Forelimb muscle (tissue), 1 donor: ENCODE measurements at places on chromosomes 7 and 10.
A peak's percentile ranks its signal among the peaks of the same experiment; 100 is the strongest.

DNA sequence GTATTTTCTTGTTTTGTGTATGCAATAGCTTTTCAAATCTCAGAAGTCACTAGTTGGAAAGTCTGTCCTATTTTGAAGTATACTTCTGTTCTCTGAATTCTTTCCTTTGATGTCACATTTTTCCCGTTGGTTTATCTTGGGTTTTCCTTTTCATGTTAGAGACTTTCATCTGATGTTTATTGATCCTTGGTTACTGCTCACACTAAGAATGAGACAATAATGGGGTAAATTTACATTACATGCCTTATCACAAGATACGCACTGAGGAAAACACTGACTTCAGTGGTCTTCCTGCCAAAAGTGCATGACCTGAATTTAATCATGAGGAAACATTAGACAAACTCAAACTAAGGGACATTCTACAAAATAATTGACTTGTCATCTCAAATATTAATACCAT is 63.5 kb upstream of the C1GALT1 start:
- DNase-seq: no peak

GRCh38 chr10:84335516-84335915 is 7.1 kb downstream of the CCSER2 start:
- no peak for DNase-seq

GRCh38 chr7:12713625-12714378 is 26.4 kb downstream of the ARL4A start:
- no peak for DNase-seq

DNA sequence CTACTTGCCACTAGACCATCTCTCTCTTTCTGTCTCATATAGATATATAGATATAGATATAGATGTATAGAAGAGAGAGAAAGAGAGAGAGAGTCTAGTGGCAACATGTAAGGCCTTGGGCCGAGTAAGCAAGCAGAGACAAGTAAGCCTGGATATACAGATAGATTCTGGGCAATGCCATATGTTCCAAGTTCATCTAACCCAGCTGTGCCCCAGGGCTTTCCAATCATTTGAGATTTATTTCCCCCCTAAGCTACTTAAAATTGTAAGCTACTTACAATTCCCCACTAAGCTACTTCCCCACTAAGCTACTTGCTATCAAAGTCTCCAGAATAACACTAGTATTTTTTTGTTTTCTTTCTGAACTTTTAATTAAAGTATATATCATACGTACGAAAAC is 1094.1 kb downstream of the DNAJB9 start:
- DNase-seq: no peak

DNA sequence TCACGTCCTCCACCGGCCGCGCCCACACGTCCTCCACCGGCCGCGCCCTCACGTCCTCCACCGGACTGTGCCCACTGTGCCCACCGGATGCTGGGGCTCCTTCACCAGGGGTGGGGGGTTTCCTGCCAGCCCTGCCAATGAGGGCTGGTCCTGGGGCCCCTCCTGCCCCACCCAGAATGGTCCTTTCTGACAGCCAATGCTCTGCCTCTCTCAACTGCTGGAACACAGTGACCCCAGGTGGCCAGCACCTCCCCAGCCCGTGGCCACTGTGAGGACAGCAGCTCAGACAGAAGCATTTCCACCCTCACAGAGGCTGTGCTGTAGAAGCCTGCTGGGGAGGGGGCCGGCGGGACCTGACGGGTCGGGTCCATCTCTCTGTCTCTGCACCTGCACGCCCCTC is 90.1 kb upstream of the DNAAF5 start:
- DNase-seq: no peak

DNA sequence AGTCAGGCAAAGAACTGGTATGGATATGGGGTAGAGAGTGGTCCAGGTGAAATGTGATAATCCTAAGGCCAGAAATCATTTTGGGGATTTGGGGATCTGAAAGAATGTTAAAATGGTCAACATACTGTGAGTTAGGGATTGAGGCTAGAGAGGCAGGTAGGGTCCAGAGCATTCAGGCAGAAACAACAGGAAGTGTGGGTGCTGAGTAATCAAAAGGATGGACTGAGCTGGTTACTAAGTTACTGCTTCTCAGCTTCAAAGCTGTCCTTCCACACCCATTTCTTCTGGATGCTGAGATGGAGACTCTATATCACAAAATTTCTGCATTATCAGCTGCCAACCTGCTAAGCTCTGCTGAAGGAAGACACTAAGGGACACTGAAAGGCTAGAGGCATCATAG is 30.6 kb upstream of the PRKCQ start:
- no peak for DNase-seq

DNA sequence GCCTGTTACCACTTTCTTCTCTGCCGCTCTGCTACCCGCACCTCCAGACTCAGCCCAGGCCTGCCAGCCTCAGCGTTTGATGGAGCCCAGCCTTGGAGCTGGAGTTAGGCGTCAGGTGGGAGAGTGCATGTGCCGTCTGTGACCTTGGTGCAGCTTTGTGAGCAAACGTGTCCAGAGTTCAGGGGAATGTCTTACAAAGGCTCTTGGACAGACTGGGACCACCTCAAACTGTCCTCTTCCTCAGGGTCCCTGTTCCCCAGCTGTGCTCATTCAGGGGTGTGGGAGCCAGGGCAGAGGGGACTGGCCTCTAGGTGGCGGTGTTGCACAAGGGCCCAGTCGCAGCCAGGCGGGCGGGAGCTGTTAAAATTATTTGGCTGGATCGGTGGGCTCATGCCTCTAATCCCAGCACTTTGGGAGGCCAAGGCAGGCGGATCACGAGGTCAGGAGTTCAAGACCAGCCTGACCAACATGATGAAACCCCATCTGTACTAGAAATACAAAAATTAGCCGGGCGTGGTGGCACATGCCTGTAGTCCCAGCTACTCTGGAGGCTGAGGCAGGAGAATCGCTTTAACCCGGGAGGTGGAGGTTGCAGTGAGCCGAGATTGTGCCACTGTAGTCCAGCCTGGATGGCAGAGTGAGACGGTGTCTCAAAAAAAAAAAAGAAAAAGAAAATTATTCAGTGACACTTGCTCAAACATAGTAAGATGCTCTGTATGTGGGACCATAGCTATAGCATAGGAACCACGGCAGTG is 89.2 kb downstream of the ADCY1 start:
- no peak for DNase-seq

GRCh38 chr7:18768256-18768655 is 272.7 kb downstream of the HDAC9 start:
- DNase-seq: no peak

DNA sequence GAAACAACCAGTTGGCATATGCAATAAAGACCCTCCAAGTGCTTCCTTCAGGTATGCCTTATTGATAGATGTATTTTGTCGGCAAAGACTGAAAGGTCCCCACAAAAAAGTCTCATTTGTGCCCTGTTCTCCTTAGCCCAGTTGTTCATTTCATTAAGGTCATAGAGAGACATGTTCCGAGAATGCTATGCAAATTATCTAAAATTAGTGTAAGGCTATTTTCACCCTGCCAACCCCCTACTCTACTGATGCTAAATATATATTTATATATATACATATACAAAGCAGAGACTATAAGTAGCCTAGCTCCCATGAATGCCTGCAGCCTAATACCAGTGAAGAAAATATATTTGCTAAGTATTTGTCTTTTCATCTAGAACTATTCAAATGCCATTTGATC is 96.7 kb upstream of the ADO start:
- no peak for DNase-seq

DNA sequence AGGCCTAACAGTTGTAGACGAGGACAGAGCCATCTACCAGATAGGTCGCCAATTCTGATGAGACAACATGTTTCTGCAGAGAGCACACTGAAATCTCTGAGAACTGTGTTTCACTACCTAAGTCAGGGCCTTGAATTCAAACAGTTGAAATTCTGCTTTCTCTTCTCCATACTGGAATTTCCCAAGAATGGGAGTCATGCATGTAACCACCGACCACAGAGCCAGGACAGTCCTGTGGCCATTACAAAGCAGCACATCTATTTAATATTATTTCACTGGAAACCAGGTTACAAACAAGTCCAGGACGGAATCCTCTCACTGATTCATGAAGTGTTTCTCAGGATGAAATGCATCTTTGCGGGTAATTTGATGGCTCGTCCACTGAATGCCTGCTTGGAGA is 62.0 kb upstream of the ST8SIA6 start:
- no peak for DNase-seq

DNA sequence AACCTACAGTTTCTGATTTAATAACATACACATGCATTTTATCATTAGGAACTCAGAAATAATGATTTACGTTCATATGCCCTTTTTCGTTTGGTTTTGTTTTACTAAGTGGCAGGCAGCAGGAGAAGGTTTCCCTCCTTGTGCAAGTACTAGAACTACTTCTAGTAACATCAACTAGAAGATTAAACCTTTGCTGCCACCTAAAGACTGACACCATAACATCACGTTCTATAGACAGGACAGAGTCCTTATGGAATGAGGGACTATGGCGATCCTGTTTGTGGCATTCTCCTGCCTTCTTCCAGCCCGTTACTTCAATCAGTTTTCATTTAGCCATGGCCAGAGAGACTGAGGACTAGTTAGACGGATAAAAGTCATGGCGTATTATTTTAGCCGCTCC is 53.2 kb downstream of the GAD2 start:
- peak; percentile 14 for DNase-seq

DNA sequence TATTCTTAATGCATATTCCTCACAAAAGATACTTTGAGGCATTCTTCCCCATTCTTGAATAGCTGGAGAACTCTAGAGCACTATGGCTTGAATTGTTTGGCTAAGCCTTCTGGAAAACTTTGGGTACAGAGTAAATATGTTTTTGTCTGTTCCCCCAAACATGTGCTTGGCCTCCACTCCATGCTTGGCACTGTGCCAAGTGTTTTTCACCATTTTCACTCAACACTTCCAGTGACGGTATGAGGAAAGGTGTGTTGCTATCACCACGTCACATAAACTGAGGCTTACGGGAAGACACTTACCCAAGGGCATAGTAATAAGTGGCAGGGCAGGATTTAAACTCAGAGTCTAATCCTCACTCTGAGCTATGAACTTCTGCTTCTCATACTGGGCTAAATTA is 318.2 kb downstream of the WDR11 start:
- DNase-seq: no peak

DNA sequence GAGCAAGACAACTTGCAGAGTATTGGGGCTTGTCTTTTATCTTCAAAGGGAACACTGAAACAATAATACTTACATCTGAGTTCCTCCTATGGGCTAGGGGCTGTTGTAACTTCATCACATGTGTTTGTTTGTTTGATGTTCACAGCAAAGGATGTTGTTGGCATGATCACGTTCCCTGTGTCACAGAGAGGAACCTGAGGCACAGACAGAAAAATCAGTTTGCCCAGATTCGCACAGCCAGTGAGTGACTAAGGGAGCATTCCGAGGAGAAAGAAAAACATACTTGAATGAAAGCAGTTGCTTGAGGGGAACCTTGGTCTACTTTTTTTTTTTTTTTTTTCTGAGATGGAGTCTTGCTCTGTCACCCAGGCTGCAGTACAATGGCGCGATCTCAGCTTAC is 87.2 kb upstream of the PFKP start:
- DNase-seq: no peak

GRCh38 chr7:141057788-141058187 is 16.1 kb upstream of the TMEM178B start:
- DNase-seq: no peak

- DNase-seq: no peak
These were observed 129.5 kb downstream of the PTPN20 start for GRCh38 chr10:47040681-47041080.

- no peak for DNase-seq
These were observed 59.9 kb downstream of the WDFY4 start for GRCh38 chr10:48744587-48744986.

- DNase-seq: no peak
These were observed 323.1 kb downstream of the PCLO start for GRCh38 chr7:82839555-82839954.

DNA sequence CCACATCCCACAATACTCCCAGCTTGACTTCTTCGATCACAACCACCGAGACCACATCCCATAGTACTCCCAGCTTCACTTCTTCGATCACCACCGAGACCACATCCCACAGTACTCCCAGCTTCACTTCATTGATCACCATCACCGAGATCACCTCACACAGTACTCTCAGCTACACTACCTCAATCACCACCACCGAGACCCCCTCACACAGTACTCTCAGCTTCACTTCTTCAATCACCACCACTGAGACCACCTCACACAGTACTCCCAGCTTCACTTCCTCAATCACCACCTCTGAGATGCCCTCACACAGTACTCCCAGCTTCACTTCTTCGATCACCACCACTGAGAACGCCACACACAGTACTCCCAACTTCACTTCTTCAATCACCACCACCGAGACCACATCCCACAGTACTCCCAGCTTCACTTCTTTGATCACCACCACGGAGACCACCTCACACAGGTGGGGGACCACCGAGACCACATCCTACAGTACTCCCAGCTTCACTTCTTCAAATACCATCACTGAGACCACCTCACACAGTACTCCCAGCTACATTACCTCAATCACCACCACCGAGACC is 8.6 kb downstream of the MUC3A start:
- no peak for DNase-seq

GRCh38 chr7:90503367-90503766 is 33.9 kb downstream of the PTTG1IP2 start:
- no peak for DNase-seq

GRCh38 chr7:47228386-47229014 is 353.4 kb downstream of the TNS3 start:
- no peak for DNase-seq

DNA sequence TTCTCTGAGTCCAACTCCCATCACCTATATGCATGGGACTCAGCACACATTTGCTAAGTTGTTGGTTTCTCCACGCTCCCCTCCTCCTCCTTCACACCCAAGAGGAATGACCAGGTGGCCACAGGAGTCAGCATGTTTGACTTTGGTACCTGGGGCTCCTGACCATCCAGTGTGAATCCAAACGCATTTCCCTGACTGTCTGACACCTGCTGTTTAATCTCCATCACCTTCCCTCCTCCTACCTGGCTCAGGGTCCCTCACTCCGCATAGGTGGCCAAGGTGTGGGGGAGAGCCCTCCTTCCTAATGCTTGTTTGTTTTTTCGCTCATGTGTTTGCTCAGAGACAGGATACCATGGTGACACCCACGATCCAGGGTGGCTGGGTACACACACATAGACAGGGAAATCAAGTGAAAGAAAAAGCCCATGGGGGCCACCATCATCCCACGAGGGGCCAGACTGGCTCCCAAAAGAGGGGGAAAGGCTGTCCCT is 194.9 kb downstream of the KCNMA1 start:
- DNase-seq: no peak

- DNase-seq: no peak
These were observed 51.4 kb upstream of the SCIN start for GRCh38 chr7:12518920-12519681.

- DNase-seq: no peak
These were observed 43.0 kb downstream of the INSIG1 start for GRCh38 chr7:155340721-155341120.
